ENCODE measurements at places on chromosomes 12 and 14.

GRCh38 chr12:95446506-95446900 lies 27.4 kb upstream of the METAP2 start:
- peak; percentile 69 for DNase-seq

GRCh38 chr12:113823016-113823415 lies 143.1 kb downstream of the RBM19 start:
- DNase-seq, result no peak

GRCh38 chr12:16070113-16070512 lies 159.0 kb downstream of the DERA start:
- DNase-seq, result no peak

- DNase-seq, result no peak
Measured at GRCh38 chr14:63705561-63706070, 22.2 kb downstream of the SGPP1 start.

GRCh38 chr12:44611538-44611937 lies 264.6 kb downstream of the NELL2 start:
- DNase-seq, result no peak

DNA sequence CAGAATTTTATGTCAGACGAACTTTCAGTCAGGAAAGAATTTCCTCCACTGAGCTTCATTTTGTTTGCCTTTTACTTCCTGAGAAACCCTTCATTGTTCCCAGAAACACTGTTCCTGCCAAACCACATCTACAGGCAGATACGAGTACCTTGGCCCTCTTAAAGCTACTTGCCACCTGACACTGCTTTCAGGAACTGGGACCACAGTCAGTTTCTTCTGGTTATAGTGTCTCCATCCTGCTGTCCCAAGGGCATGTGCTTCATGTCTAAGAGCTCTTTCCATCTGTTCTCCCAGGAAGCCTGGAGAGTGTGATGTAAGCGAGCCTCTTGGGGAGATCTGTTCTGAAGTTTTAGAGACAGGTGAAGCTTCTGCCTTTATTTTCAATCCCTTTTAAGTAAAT lies 161.7 kb upstream of the PLEKHA5 start:
- no peak for DNase-seq

DNA sequence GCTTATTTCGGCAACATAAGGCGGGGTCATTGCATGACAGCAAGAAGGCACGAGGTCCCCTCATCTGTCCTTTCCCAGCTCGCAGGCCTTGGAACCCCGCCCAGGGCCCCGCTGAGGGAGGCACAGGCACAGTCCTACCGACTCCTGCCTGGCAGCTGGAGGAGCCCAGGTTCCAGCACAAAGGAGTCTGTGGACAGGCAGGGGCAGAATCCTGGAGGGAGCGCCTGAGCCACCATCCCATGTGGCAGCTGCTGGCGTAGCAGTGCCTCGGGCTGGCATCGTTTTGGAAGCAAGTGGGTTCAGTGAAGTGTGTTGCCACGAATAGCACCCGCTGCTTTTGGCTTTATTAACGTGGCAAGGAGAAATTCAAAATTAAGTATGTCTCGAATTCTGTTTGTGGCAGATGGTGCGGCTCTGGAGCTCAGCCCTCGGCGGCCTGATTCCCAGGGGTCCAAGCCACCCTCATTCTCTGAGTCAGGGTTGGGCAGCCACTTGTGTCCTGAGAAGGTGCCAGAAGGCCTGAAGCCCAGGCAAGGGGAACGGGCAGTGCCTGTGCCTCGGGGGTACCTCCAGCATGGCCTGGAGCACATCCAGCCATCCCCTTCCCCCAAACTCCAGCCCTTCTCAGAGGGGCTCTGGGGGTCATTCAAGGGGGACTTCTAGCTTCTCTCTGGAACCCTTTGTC lies 35.9 kb downstream of the SLC8B1 start:
- DNase-seq, result peak; percentile 74

DNA sequence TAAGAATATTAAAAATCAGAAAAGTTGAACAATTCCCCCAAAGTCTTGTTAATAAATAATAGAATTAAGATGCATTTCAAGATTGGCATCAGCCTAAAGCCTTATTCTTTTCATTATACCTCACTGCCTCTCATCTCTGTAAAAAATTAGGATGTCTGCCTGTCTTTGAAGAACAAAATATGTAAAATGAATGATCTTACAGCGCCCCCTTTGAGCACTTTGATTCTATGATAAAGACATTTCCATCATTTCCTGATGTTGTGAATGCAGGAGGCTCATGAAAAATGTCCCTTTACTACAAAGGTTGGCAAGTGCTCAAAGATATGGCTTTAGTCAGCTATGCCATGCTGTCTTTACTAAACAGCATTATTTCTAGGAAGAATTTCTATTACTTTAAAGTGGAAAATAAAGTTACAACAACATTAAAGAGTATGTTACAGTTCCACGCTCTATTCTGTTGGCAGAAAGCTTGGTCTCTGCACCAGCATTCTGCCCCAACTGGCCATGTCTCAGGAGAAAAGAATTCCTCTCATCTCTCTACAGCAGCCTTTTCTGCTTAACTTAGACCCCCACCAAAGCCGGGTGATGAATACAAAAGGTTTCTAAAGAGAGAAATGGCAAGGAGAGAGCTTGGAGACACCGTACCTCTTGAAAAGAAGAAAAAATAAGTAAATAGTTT lies 95.1 kb downstream of the LLPH start:
- no peak for DNase-seq

DNA sequence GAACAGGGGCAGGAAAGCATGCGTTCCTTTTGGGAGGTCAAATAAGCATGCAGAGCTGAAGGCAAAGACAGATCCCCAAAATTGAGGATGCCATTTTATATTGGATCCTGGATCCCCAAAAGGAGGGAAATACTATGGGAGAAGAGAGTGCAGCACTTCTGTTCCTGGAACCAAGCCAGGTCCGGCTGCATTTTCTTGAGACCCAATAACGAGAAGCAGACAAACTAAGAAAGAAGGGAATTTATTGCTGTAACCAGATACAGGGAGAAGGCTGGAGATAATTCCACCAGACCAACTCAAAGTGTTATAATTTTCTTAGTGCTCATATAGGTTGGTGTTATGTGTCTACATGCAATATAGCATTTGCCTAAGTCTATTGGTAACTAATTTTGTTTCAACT lies 60.8 kb downstream of the PDE6H start:
- DNase-seq, result no peak

- DNase-seq, result no peak
Measured at GRCh38 chr12:49133014-49133413, 1.8 kb upstream of the TUBA1B start.

GRCh38 chr12:54412786-54413185 lies 6.3 kb downstream of the ITGA5 start:
- DNase-seq, result no peak

DNA sequence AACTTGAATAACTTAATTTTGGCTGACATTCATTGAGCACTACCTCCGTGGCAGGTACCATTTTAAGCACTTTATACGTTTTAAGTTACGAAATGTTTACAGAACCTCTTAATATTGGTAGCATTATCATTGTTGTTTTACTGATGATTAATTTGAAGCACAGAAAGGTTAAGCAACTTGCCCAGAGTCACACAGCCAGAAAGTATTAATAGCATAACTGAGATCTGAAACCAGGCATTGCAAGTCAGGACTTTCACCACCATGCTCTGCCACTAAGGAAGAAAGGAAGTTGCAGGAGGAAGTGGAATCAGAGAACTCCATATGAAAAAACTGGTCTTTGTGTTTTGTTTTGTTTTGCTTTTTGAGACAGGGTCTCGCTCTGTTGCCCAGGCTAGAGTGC lies 28.2 kb upstream of the BCAT1 start:
- no peak for DNase-seq

GRCh38 chr14:92747701-92748258 lies 647 bp downstream of the LGMN start:
- no peak for DNase-seq

GRCh38 chr14:99684410-99684934 lies 374 bp downstream of the CYP46A1 start:
- DNase-seq, result no peak

DNA sequence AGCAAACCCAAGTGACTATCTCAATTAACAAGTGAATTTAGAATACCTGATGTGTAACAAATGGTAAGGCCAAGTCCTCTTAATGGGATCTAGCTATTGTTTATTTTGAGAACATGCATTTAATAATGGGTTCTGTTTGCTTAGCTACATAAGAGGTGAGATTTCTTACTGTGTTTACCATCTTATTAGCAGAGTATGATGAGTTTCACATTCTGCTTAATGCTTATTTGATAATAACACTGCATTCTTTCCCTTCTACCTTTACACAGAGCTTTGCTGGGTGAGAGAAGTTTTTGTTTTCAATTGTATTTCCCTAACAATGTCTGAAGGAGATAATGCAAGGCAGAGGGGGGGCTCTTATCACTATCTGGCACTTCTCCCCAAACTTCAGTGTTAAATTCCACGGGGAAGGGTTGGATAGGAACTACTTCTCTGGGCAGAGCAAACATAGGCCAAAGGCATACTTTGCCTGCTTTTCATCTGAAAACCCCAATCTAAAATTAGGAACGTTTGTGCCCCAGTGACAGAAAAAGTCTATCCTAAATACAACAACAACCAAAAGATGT lies 129.0 kb upstream of the ATXN7L3B start:
- no peak for DNase-seq

DNA sequence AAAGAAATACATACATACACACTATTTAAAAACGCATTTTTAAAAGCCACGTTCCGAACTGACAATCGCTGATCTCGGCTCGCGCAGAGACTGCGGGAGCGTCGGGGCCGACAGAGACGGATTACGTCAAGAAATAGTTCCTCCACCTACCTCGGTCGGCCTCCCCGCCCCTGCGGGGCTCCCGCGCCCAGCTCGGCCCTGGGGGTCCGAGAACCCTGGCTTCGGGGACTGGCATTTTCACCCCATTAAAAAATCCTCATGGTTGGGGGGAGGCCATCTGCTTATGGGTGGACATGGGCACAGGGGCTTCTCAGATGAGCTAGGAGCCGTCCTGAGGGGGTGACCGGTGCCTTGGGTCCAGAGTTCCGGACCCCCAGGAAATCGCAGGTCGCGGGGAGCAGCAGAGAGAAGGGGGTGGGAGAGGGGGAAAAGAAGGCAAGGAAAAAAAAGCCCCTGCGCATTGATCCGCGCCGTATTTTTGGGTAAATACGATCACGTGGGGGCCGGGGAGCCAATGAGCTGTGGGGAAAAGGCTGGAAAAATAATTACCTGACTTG lies 324 bp upstream of the HOXC9 start:
- DNase-seq, result no peak

GRCh38 chr12:120642121-120642520 lies 1.7 kb downstream of the CABP1 start:
- no peak for DNase-seq

DNA sequence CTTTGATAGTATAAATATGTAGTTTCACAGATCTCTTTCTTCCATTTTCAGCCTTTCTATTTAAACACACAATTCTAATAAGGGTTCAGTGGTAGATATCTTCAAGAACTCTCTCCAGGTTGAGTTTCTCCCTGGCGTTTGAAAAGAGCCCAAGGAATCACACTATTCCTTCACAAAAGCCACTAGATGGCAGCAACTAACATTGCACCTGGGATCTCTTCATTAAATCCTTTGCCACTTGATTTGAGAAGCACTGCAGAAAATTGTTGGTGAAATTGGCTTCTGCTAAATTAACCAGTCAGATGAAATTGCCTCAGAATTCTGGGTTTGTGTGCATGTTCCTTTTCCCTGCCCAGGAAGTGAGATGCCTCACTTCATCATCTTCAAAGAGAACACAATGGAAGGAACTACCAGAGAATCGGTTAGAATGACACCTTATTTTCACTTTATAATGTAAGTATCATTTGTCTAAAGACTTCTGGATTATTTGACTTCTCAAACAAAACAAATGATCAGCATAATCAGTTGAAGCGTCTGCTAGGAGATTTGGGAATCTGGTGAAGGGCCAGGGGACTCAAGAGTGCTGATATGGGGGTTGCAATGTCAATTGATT lies 6.8 kb downstream of the CCDC198 start:
- no peak for DNase-seq

GRCh38 chr12:65171073-65171472 lies 1.7 kb downstream of the LEMD3 start:
- no peak for DNase-seq

GRCh38 chr12:115049614-115050013 lies 365.6 kb upstream of the TBX3 start:
- no peak for DNase-seq

DNA sequence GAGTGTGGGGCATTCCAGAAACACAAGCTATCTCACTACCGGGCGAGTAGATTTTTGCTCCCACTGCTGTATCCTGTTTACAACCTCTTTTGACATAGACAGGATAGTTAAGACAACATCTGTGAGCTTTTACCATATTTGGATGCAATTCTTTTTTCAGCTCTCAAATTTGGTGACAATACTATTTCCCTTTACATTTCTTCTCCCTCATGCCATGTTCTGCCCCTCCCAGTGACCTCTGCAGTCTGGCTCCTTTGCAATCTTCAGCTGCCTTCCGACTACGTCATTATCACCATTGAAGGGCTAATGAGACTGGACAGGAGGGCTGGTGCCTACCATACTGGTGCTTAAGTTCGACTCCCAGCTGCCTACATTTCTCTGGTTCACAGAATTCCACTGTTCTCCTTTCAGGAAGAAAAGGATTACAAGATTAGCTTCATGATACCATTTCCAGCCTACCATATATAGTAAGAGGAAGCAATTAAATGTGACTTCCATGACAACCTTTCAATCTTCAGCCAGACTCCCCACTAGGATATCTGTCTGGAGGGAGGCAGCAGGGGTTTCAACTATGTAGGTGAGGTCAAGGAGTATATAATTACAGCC lies 251.6 kb downstream of the PHLDA1 start:
- DNase-seq, result no peak

- no peak for DNase-seq
Measured at GRCh38 chr12:72995616-72996015, 723.4 kb downstream of the TRHDE start.

GRCh38 chr12:5262450-5262849 lies 169.5 kb upstream of the NTF3 start:
- DNase-seq, result no peak

- DNase-seq, result no peak
Measured at GRCh38 chr12:27967551-27968054, 4.9 kb downstream of the PTHLH start.

- no peak for DNase-seq
Measured at GRCh38 chr12:116613256-116613655, 54.1 kb downstream of the MAP1LC3B2 start.
